ENCODE measurements at places on chromosomes 3 and 15.

DNA sequence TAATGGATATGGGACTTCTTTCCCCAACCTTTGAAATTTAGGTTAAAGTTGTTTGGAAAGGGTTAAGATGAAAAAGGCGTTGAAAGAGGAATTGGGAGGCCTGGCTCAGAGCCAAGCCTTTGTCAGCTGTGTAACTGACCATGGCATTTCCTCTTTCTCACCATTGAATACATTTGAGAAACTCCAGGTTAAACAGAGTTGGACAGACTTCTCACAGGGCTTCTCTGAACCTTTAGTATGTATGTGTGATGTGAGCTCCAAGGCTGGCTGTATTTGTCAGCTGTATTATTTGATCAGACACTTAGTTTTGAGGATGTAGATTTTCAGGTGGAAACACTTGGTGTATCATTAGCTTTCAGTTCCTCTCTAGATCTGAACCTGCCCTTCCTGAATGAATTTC is 136.4 kb upstream of the GOLGA6L4 start:
- no peak for DNase-seq

DNA sequence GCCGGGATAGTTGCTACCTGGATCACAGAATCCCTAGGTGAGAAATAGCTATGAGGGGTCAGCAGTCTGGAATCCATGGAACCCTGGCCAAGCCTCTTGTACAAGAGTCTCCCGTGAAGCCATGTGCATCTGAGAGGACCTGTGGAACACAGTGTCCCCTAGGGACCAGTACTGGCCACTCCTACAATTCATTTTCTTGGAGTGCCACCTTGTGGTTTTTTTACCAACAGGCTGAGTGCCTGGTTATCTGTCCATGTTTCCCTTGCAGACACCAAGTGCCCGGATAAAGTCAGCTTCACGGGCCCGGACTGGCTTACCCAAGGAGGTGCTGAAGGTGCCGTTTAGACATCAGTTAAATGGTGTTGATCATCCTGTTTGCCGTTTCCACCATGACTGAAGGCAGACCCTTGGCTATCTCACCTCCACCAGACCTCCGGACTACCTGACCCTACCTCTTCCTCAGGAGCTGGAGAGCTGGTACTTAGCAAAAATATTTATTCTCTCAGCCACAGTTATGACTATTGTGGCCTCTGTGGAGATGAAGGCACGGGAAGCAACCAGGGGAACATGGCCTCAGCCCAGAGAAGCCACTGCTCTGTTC is 93.9 kb downstream of the RBPMS2 start:
- DNase-seq = peak; percentile 70

DNA sequence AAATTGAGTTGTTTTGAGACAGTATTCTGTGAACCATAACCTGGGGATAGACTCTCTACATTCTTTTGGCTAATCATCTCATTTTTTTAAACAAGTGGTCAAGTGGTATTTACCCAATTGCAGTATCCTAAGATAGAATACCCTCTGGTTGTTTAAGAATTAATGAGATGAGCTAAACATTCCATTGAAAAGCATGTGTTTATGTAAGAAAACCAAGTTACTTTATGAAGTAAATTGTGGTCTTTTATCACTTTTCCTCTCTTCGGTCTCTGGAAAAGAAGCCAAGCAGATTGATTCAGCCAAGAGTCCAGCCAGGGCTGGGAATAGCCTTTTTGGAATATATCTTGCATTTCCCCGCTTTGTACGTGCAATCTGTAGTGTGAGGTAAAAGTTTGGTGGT is 185.7 kb upstream of the TOPAZ1 start:
- DNase-seq = no peak

GRCh38 chr3:178525251-178525650 is 11.0 kb upstream of the KCNMB2 start:
- no peak for DNase-seq

- no peak for DNase-seq
Observed at GRCh38 chr3:11625376-11626083, 18.2 kb downstream of the VGLL4 start.

GRCh38 chr3:72894976-72895552 is 7.2 kb downstream of the GXYLT2 start:
- DNase-seq = no peak

DNA sequence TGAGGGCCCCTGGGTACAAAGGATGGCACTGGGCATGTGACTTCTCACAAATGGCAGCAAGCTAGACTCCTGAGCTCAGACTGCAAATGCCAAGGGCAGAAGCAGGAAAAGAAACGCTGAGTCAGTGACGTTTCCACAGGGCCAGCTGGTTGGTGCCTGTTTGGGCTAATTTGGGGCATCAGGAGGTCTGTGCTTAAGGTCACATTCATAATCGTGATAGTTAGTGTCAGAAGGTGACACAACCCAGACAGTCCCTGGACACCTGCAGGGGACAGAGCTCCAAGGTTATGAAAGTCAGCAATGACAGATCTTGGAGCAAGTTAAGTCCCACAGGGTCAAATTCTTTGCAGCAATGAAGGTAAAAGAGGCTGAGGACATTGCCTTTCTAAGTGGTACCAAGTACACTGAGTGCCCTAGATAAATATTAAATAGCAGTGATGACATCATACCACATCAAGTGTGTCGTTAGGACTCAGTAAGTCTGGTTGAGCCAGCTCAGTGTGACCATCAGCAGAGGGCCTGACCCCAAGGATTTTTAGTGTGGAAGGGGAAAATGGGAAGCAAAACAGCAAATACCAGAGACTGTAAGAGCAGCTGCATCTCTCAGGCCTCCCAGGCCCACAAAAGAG is 556.9 kb upstream of the CFAP20DC start:
- DNase-seq = no peak

DNA sequence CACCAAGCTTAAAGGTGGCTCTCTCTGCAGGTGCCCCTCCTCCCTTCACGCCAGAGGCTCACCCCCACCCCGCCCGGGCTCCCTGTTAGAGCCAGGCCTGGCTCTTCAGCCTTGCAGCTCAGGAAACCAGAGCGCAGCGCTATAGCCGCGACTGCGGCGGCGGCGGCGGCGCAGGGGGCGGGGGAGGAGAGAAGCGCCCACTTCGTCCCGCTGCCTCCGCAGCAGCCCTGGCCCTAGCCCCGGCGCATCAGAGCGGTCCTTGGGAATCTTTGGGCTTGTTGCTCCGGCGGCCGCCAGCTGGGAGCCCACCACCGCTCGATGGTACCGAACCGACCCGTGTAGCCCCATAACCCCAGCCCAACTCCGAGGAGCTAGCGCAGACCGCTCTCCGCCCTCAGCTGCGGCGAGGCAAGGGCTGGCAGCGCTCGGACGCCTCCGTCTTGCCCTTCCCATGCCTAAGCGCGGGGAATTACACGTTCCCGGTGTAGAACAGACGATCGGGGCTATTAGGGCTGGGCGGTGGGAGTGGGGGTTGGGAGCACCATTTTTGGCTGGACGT is 1.2 kb downstream of the RASGRF1 start:
- DNase-seq = peak; percentile 76

DNA sequence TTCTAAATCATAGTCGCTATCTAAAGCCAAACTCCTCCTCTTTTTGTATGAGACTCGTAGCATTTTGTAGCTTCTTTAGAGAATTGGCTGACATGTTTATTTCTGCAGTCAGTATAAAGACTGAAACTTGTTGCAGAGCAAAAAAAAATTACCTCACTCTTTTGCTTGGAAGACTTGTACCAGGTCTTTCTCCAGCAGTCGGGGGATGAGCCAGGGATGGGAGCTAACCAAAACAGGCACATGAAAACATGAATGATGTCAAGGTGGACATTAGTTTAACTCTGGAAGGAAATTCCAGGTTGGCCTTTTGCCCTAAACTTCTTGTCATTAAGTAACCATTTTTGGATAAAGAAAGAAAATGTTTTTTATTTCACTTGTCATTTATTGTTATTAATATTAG is 47.0 kb upstream of the SCAANT1 start:
- no peak for DNase-seq

DNA sequence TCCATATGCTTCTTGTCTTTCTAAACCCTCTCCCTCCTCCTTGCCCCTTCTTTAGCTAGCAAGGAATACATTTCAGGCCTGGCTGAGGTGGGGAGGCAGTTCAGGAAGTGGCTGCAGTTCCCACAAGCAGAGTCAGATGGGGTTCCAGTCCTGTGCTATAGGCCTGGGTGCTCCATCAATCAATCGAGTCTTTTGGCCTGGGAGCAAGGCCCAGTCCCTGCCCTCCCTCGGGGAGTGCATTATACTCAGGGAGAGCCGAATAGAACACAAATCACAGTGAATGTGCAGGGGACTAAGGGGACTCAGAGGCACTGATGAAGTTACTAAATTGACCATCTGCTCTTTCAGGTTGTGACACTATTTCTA is 58.0 kb upstream of the HERC1 start:
- DNase-seq = no peak

DNA sequence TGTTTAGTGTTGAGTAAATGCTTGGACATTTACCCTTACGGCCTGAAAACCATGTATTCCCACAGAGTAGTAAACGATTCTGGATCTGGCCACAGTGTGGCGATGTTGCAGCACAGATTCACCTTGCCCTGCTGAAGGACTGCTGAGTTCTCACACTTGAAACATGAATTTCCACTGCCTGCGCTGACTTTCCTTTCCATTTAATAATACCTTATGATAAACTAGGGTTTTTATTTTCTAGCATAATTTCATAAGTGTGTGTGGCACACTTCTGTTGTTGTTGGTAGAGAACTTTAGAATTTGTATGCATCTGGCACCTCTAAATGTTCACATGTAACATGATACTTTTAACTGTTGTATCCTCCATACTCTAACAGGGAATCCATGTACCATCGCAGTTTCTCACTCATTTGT is 53.9 kb downstream of the C3orf38 start:
- peak; percentile 71 for DNase-seq

DNA sequence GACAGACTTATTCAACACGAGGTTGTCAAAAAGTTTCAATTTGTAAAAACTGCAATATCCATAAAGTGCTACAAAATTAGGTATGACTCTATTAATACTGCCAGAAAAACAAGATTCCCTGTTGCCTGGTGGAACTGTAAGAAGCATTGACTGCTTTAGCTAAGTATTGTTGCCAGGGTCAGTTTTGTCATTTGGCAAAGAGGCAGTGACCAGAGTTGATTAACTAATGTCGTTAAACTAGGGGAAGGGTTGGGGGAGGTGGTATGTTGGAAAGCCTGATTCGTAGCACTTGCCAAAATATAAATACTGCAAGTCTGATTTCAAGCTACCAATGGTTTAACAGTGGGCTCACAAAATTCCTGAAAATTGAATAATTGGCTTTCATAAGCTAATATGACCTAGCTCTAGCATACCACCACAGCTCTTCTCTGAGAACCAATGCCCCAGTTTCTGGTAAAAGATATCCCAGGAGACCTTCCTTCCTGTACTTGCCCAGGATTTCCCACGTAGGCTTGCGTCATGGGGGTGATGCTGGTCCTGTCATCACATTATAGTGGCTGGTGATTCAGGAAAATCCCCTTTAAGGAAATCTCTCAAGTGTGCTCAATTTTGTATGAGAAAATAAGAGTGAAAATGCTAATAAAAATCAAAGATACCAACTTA is 266.4 kb upstream of the TBC1D5 start:
- no peak for DNase-seq

GRCh38 chr15:64507293-64507802 is 47.0 kb downstream of the ZNF609 start:
- DNase-seq = peak; percentile 67
